ENCODE measurements at places on chromosomes 6 and 20.

- DNase-seq: no peak
Observed at GRCh38 chr6:44100088-44100550, 27.1 kb downstream of the MRPL14 start.

DNA sequence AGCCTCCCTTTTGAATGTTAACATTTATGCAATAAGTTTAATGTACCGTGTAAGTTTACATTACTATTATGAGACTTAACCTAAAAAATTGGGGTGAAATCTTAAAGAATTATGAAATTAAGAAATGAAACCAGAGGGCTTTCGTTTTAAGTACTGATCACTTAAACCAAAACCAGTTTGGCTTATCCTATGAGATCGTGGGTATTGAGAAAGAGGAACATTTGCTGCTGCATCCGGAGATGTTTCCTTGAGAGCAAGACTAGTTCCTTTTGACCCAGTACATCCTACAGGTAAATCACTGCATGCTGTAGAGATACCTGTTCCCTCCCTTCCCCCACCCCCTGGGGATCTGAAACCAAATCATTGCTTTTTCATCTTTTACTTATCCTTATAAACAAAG is 201.3 kb downstream of the ESR1 start:
- no peak for DNase-seq

DNA sequence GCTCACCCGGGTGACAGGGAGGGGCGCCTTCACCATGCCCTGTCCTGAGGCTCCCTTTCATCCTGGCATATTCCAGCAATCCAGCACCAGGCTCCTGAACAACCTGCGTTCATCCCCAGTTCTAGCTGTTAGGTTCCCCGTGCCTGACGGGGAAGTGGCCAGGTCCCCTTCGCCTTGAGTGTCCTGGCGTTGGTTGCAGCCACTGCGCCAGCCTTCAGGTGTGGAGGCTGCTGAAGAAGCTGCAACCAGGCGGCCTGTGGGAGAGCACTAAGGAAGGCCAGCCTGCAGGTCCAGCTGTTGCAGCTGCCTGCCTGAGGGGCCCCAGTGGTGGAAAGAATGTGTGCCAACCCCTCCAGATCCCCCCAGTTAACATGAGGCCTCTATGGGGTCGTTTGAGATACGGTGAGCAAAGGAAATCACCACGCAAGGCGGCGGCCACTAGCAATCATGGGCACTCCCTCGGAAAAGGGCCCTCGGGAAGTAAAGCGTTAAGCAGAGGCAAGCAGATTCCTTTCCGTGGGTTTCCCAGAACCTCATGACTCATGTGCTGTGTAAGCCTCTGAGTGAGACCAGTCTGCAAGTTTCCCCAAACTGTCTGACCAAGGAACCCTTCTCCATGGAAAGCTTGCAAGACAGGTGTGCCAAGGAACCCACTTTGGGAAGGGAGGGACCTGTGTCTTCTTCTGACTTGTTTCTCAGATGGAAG is 320.8 kb downstream of the TAF4 start:
- peak; percentile 14 for DNase-seq

DNA sequence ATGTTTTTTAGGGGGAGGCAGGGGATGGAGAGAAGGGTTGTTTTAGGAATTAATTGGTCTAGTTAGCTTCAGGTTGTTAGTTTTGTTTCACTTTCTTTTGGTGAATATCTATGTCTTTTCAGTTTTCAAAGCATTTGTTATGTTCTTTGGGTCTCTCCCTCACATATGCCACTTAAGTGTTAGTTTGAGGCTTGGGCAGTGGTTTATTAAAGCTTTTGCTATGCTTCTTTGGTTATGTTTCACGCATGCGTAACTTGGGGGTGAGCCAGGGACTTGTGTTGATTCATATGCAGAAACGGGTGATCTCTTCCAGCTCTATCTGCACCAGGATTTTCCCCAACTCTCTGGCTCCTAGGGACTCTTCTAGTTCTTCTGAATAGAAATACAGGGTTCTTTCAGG is 11.4 kb upstream of the MMS22L start:
- no peak for DNase-seq

DNA sequence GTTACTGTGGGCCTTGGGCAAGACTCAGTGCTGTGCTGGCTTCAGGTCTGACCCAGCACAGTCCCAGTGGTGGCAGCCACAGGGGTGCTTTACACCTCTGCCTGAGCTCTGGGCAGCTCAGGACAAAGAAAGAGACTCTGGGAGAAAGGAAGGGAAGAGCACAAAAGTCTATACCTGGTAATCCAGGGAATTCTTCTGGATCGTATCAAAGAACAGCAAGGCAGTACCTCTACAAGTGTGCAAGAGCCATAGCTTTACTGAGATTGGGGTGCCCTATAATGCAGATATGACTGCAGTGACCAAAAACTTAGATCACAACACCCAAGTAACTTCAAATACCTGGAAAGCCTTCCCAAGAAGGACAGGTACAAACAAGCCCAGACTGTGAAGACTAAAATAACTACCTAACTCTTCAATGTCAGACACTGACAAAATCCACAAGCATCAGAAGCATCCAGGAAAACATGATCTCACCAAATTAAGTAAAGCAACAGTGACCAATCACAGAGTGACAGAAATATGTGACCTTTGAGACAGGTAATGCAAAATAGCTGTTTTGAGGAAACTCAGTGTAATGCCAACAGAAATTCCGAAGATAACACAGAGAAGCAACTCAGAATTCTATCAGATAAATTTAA is 47.9 kb upstream of the LIN28B start:
- no peak for DNase-seq

GRCh38 chr6:53066874-53067706 is 1.9 kb downstream of the FBXO9 start:
- no peak for DNase-seq

DNA sequence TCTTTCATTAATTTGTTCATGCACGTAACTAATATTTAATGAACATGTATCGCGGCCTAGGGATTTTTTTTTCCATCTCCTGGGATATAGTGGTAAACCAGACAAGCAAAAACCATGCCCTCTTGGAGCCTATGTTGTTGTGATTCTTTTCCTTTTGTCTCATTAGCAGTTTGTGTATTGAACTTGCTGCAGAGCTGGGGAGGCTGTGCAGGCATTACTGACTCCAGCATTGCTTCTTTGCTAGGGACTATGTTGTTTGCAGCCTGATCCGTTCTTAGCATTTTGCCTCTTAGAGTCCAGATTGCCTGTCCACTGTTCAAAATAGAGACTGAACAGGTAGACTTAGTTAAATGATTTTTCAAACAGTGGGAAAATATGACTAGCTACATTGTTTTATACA is 9.7 kb downstream of the SCAF8 start:
- no peak for DNase-seq

- no peak for DNase-seq
Observed at GRCh38 chr6:70411542-70412251, 1.6 kb upstream of the FAM135A start.

GRCh38 chr6:14035874-14036273 is 81.7 kb upstream of the CD83 start:
- no peak for DNase-seq

- DNase-seq: no peak
Observed at GRCh38 chr20:33082546-33082945, 3.1 kb downstream of the BPIFB4 start.

DNA sequence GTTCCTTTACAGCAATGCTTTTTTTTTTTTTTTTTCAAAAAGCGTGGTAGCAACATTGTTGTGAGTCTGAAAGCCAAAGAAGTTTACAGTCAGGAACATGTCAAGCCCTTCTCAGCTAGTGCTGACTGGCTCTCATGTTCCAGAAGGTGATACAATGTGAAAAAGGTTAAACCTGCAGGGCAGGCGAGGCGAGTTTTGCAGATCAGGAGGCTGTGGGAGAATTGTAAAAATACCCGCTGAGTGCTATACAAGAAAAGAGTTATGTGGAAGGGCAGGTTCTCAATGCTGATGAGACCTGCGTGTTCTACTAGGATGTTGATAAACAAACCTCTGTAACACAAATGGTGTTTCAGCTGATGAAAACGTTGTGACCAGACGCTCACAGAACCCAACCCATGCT is 30.9 kb upstream of the RPP40 start:
- DNase-seq: no peak

DNA sequence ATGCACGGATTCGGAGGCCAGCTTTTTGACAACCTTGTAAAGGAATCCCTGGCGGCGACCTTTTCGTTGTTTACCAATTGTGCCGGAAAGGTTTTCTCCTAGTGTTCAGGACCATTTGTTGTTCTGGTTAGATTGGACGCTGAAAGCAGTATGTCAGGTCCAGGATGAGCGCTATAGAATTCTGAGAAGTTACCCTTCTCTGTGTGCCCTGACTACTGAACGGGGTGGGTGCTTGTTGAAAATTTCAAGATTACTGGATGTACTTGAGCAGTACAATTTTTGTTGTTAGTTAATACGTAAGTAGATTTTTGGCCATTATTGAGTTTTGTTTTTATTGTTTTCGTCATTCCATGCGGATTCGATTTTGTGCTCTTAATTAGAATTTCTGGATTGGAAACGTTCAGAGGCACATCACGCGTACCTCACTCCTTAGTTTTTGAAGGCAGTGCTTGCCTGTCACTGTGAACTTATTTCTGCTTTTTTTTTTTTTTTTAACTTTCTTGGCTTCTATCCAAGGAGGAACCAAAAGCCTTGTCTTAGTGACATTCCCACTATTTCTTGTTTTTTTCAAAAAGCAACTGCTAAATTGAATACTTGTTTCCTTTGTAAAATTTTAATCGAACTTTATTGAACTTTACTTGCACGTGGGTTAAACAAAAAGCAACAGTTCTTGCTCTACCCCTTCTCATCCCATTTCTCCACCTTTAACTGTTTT is 898 bp downstream of the XRN2 start:
- no peak for DNase-seq

- no peak for DNase-seq
Observed at GRCh38 chr6:117263353-117263927, 1.9 kb upstream of the VGLL2 start.

GRCh38 chr6:102525336-102525735 is 1131.8 kb downstream of the GRIK2 start:
- DNase-seq: no peak

GRCh38 chr6:30206799-30207618 is 6.2 kb downstream of the TRIM26 start:
- DNase-seq: no peak

- DNase-seq: peak; percentile 19
Observed at GRCh38 chr20:23937303-23938117, 51.1 kb downstream of the GGTLC1 start.

DNA sequence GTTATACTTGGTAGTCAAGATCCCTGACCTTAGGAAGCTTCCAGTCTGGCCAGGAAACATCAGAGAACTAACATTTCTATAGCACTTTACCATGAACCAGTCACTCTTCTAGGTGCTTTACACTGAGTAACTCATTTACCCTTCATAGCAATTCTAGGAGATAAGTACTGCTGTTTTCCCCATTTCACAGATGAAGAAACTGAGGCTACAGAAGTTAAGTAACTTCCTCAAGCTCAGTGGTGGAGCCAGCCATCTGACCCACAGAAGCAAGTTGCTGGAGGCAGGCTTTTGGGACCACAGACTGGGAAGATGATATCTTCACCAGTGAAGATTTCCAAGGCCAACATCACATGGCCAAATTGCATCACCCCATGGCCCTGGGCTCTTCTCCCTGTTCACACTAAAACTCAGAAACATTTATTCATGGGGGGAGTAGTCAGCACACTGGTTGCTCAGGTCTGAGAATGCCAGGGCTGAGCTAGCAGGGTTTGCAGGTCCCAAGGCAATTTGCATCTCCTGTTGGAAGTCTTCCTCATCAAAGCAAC is 70.3 kb downstream of the UNC5CL start:
- DNase-seq: no peak

DNA sequence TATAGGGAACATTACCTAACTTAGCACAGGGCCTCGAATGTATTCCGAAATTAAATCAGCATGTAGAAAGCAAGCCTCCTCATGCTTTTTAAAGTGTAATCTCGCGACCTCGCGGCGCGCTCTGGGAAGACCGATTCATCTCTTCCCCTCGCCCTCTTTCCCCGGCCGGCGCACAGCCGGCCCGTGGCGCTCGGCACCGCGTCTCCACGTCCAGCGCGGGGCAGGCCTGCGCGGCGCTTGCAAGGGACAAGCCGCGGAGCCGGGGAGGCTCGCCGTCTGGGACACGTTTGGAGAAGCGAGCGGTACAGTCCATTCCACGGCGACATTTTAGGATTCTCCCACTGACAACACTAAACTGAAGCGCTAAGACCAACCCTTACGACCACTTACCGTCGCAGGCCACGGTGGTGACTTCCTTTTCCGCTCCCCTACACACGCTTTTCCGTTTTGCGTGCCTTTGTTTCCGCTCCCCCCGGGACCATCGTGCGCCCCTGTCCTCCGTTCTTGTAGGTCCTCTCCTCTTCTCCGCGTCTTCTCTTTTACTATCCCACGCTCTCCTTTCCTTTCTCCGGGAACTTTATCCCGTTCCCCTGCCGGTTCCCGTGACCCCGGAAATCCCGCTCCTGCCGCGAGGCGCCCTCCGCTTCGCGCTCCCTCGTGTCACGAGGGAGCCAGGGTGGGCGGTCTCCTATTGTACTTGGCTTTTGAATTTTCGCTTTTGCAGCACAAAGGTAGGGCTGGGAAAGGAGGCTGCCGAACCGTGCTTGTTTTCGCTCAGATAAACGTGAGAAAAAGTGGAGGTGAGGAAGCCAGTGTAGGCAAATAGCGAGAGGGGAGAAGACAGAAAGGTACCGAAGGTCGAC is at the start of gene ECHDC1:
Gene ECHDC1 (minus strand): TSS at position 664 of the 863 bp plus-strand sequence. CDS start 12,581 bp downstream, outside the sequence.
- DNase-seq: peak; percentile 57

- no peak for DNase-seq
Observed at GRCh38 chr6:70506321-70506720, 60.4 kb upstream of the SDHAF4 start.

GRCh38 chr20:6360766-6361165 is 237.9 kb upstream of the FERMT1 start:
- DNase-seq: no peak

DNA sequence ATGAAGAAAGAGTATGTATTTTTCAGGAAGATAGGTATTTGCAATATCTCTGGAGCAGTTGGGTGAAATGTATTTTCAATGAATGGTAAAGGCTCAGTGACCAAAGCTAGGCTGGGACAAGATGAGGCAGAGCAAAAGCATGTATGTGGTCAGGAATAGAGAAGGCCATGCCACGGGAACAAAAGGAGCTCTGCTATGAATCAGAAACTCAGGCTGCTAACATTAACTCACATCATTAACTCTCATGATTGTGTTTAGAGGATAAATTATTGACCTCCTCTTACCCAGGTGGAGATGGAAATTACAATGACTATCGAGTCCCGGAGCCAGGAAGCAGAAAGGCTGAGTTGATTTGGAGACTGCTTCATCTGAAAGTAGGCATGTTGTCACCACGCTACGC is 220.2 kb downstream of the FUT9 start:
- DNase-seq: peak; percentile 34

DNA sequence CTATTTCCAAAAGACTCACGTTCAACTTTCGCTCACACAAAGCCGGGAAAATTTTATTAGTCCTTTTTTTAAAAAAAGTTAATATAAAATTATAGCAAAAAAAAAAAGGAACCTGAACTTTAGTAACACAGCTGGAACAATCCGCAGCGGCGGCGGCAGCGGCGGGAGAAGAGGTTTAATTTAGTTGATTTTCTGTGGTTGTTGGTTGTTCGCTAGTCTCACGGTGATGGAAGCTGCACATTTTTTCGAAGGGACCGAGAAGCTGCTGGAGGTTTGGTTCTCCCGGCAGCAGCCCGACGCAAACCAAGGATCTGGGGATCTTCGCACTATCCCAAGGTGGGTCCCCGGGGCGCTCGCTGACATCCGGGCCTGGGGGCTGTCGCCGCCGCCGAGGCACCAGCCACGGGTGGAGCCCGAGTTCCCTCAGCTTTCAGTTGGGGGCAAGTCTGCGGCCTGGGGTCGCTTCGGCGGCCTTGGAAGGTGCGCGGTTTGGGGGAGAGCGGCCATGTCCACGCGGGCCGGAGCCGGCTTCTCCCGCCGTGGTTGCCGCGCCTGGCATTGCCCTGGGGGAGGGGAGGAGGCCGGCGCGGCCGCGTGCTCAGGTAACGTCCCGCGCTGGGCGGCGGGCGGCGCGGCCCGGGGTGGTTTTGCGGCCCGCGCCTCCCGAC is 429 bp downstream of the AMD1 start:
- no peak for DNase-seq
